Posterior vena cava (tissue), 2 donors: ENCODE measurements at places on chromosomes 4 and X. TPM values are rescaled to one million over a fixed set of nuclear protein-coding genes. Genes with fewer than 3 reads are reported as not detected.

GRCh38 chr4:76594173-76594572 is 159.1 kb downstream of the SHROOM3 start:
- no peak for DNase-seq

DNA sequence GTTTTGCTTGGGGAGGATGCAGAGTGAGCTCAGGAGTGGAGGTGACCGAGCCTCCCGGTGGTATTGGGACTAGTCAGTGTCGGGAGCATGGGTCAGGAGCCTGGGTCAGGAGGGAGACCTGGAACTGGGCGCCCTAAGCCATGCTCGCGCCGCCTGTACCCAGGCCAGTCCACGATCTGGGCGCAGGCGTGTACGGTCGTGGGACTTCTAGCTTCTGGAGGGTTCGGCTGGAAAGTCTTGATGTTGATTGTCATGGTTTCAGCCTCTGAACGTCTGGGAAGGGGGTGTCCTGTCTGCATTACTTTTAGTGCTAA is 244 bp downstream of the EIF2S3 start:
- no peak for DNase-seq

GRCh38 chrX:138946926-138947325 is 235.4 kb upstream of the FGF13 start:
- no peak for DNase-seq

Gene HSD17B13
- total RNA-seq, result 0.32 TPM

Gene STATH
- total RNA-seq, result not detected

Gene MAD2L1
- total RNA-seq, result 0.95 TPM

Gene USP38
- 15.4 TPM for total RNA-seq
